NCI-H1092 (cell line): ENCODE measurements at places on chromosomes 1 and 21.

DNA sequence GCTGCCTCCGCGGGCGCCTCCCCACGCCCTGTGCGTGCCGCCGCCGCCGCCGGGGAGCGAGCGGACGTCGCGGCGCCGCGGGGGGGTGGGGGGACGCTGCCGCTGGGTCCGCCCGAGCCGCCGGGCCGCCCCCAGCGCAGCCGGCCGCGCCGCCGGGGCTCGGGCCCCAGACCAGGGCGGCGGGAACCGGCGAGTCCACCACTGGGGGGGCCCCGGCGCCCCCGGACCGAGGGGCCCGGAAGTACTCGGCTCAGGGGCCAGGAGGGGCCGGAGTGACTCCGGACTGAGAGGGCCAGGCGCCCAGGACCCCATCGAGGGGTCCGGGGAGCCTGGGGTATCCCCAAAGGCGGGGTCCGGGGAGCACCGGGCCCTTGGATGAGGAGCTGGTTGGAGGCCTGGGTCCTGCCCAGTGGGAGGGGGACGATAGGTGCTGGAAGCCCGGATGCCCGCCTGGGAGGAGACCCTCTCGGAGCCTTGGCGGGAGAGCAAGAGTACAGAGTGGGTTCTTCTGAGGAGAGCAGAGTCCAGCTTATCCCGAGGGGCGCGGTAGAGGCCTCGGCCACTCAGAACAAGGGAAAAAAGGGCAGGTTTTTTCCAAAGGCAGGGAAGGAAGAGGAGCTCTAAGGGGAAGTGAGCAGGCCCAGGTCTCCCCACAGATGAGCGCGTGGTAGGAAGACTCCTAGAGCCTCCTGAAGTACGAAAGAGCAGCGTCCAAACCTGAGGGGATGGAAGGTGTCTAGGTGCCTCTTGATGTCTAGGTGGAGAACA is 556 bp downstream of the GMEB1 start:
- DNase-seq: peak; percentile 76

DNA sequence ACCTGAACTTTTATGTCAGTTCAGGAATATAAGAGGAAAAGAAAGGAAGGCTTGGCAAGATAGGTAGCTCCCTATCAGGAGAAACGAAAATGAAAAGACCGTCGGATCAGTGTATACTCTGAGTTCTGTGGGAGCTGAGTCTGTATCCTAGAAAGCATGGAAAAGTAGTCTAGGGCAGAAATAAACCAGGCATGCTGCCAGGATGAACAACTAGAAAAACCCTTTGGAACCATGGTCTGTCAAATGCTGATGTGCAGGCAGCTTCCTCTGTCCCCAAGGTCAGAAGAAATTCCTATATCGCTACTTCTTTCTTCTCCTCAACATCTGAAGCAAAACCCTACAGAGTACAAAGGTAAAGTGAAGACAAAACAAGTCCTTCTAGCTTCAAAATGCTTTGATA is 268.8 kb downstream of the ST6GALNAC3 start:
- no peak for DNase-seq

DNA sequence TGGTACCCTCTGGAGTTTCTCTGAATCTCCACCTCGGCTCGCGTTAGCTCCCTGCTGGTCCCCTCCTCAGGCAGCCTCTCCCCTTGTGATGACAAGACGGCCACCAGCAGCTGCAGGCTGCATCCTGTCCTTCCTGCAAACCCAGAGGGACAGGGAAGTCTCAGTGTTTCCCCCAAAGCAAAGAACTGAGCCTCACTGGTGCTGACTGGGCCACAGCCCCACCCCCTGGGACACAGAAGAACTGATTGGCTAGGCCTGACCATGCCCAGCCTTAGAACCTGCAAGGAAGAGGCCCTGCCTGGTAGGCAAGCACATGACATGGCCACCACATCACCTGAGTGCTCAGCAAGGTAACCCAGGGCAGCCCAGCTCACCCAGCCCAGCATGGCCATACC is 34.6 kb downstream of the TMEM51 start:
- no peak for DNase-seq

DNA sequence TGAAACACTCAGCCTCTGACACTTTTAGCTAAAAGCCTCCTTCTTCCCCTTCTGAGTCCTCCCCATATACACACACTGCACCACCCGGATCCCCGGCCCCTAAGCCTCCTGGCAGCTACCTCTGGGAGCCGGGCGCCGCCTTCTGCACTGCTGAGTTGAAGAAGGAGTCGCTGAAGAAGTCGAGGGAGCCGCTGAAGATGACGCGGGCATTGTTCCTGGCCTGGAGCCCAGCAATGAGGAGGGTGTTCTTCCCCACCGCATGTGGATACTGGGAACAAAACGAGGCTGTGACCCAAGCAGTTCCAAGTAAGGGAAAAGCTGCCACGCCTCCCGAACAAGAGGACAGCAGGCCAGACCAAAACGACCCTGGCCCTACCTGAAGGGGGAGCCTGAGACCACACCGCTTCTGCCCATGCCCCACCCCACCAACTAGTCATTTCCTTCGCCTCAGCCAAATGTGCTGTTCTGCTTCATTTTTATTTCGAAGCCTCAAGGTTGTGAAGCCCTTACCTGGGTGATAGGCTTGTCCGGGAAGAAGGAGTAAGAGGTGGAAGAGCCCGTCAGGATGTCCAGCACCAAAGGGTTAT is 7.0 kb downstream of the DDOST start:
- no peak for DNase-seq

- no peak for DNase-seq
These were observed 796.7 kb upstream of the ADGRL2 start for GRCh38 chr1:81004011-81004410.
